Testis (tissue), 5 donors: ENCODE measurements at places on chromosomes 11 and 22. TPM values are rescaled to one million over a fixed set of nuclear protein-coding genes. Genes with fewer than 3 reads are reported as not detected.
A peak's percentile ranks its signal among the peaks of the same experiment; 100 is the strongest.

- H3K27me3 ChIP-seq: no peaks in the 10 kb centered on the region
- no peaks in the 10 kb centered on the region for H3K4me1 ChIP-seq
- no peak overlapping the region for H3K27ac ChIP-seq
- H3K36me3 ChIP-seq: no peaks in the 10 kb centered on the region
- peak overlapping the region; percentile 75 for H3K4me3 ChIP-seq
These were observed 705 bp downstream of the PTPRJ start for GRCh38 chr11:47980907-47981621.

- no peak overlapping the region for H3K27ac ChIP-seq
- H3K36me3 ChIP-seq: no peaks in the 10 kb centered on the region
- H3K27me3 ChIP-seq: no peaks in the 10 kb centered on the region
- DNase-seq: peak; percentile 58
- no peak overlapping the region for H3K4me3 ChIP-seq
These were observed 19.9 kb downstream of the CTNND1 start for GRCh38 chr11:57781529-57781943.

DNA sequence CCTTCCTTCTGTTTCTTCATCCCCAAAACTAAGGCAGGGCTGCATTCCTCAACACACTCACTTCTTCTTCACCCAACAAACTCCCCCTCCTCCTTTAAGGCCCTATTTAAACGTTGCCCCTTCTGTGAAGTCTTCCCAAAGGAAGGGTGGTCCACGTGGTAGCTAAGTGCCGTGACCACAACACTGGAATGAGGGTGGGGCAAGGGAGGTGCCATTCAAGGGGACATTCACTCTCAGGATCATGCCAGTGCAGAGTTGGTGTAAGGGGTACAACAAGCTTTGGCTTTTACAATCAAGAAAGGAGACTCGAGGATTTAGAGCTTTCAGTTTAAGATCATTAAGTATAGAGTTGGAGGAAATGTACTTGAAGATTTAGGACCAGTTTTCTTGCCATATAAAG is 8.0 kb upstream of the MS4A10 start:
- peaks cover 12% of the 10 kb centered on the region for H3K4me1 ChIP-seq
- no peak overlapping the region for H3K4me3 ChIP-seq
- H3K27me3 ChIP-seq: no peaks in the 10 kb centered on the region
- no peak overlapping the region for H3K27ac ChIP-seq
- no peak for DNase-seq
- H3K36me3 ChIP-seq: no peaks in the 10 kb centered on the region

GRCh38 chr11:75350122-75350742 is 1.2 kb downstream of the ARRB1 start:
- peaks cover 38% of the 10 kb centered on the region for H3K4me1 ChIP-seq
- peak overlapping the region; percentile 90 for H3K27ac ChIP-seq
- DNase-seq: no peak
- peak overlapping the region; percentile 72 for H3K4me3 ChIP-seq
- H3K36me3 ChIP-seq: no peaks in the 10 kb centered on the region

- DNase-seq: no peak
- no peak overlapping the region for H3K27ac ChIP-seq
- no peaks in the 10 kb centered on the region for H3K27me3 ChIP-seq
- peaks cover 7% of the 10 kb centered on the region for H3K4me1 ChIP-seq
- H3K36me3 ChIP-seq: no peaks in the 10 kb centered on the region
- H3K4me3 ChIP-seq: no peak overlapping the region
These were observed 54.0 kb downstream of the RTN4R start for GRCh38 chr22:20213833-20214708.

- no peak overlapping the region for H3K4me3 ChIP-seq
- H3K4me1 ChIP-seq: peaks cover 5% of the 10 kb centered on the region
- H3K27me3 ChIP-seq: no peaks in the 10 kb centered on the region
- DNase-seq: no peak
- H3K27ac ChIP-seq: no peak overlapping the region
These were observed 11.2 kb downstream of the TOM1 start for GRCh38 chr22:35310556-35311550.

GRCh38 chr22:24337894-24338645 is 67.4 kb downstream of the SPECC1L start:
- H3K4me3 ChIP-seq: no peak overlapping the region
- H3K36me3 ChIP-seq: no peaks in the 10 kb centered on the region
- H3K27ac ChIP-seq: no peak overlapping the region
- H3K27me3 ChIP-seq: no peaks in the 10 kb centered on the region
- no peaks in the 10 kb centered on the region for H3K4me1 ChIP-seq
- no peak for DNase-seq

GRCh38 chr11:69545976-69546617 is 64.6 kb downstream of the LINC01488 start:
- H3K27me3 ChIP-seq: no peaks in the 10 kb centered on the region
- no peak for DNase-seq
- H3K36me3 ChIP-seq: no peaks in the 10 kb centered on the region
- no peaks in the 10 kb centered on the region for H3K4me1 ChIP-seq
- no peak overlapping the region for H3K27ac ChIP-seq

GRCh38 chr11:93651052-93651451 is 10.4 kb upstream of the CEP295 start:
- DNase-seq: no peak
- H3K27me3 ChIP-seq: no peaks in the 10 kb centered on the region
- no peaks in the 10 kb centered on the region for H3K36me3 ChIP-seq
- H3K4me1 ChIP-seq: no peaks in the 10 kb centered on the region
- no peak overlapping the region for H3K27ac ChIP-seq
- no peak overlapping the region for H3K4me3 ChIP-seq

DNA sequence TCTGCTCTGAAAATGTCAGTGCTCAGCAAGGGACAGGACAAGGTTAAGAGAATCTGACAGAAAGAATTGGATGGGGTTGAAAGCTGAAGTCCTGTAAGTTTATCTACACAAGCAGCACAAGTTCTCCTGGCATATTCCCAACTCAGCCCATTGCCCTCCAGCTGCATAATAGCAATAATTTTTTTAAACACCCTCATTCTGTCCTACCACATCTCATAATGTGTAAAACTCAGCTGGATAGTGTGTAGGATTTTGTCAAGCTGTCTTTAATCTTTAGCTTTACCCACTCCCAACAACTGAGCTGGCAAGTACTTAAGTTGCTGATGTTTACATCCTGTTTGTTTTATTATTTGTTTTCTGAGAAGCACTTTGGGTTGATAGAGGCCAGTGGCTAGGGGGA is 158.9 kb downstream of the CADM1 start:
- no peaks in the 10 kb centered on the region for H3K27me3 ChIP-seq
- no peak overlapping the region for H3K27ac ChIP-seq
- peaks cover 6% of the 10 kb centered on the region for H3K4me1 ChIP-seq
- H3K4me3 ChIP-seq: no peak overlapping the region

DNA sequence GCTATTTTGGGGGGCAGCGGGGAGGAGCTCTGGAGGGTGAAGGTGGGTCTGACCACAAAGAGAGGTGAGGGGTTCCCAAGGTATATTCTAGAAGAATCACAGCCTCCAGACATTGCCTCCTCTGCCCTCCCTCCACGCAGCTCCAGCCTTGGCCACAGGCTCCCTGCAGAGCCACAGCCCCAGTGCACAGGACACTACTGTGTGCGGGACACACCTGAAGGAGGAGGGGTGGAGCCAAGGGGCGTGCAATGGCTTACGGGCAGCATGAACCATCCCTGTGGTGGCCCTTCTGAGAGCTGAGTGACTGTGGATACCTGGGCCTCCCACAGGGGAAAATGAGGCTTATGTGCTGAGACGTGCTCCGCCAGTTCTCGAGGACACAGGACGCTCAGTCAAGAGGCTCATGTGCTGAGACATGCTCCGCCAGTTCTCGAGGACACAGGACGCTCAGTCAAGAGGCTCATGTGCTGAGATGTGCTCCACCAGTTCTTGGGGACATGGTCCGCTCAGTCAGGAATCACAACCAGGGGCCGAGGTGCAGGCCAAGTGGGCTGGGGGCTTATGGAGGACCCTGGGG is 417.3 kb downstream of the SHANK2 start:
- no peak for DNase-seq
- H3K36me3 ChIP-seq: no peaks in the 10 kb centered on the region
- H3K4me1 ChIP-seq: no peaks in the 10 kb centered on the region
- H3K4me3 ChIP-seq: no peak overlapping the region
- H3K27me3 ChIP-seq: no peaks in the 10 kb centered on the region

- no peak for DNase-seq
- H3K4me3 ChIP-seq: no peak overlapping the region
- no peaks in the 10 kb centered on the region for H3K27me3 ChIP-seq
These were observed 32.0 kb downstream of the TMEM123 start for GRCh38 chr11:102420547-102420946.

DNA sequence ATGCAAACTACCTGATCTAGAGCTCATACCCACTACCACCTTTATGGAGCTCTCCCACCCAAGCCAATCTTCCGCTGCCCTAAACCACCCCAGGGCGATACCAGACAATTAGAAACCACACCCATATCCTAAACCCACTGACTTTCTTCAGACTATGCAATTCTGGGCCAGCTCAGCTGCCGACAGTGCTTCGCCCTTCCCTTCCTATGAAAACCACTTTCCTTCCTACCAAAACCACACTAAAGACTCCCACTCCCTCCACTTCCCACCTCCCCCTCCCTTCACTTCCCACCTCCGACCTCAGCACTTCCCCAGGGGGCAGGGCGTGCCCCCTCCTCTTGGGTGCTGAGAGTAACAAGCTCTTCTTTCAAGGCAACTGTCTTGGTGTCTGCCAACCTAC is 25.1 kb downstream of the B3GAT1 start:
- no peak overlapping the region for H3K27ac ChIP-seq
- H3K4me1 ChIP-seq: no peaks in the 10 kb centered on the region
- no peak for DNase-seq
- no peak overlapping the region for H3K4me3 ChIP-seq

GRCh38 chr22:19103880-19104821 is 18.1 kb downstream of the DGCR2 start:
- no peaks in the 10 kb centered on the region for H3K27me3 ChIP-seq
- H3K4me1 ChIP-seq: peaks cover 10% of the 10 kb centered on the region
- H3K4me3 ChIP-seq: no peak overlapping the region
- no peak for DNase-seq

DNA sequence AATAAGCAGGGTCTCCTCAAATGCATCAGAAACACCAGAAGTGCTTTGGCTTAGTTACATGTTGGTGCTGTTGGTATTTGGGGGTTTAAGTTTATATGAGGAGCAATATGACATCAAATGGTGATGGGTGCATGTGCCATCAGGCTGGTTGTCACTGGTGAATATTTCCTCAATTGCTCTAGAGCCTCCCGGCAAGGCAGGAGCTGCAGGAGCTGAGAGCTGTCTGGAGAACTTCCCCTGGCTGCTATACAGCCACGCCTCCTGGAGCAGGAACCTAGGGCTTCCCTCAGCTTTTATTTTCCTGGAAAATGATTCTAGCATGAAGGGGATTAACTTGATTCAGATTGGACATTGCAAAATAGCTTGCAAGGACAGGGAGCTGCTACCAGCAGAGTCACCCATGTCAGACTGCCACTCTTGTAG is 15.8 kb downstream of the IGLL5 start:
- H3K4me1 ChIP-seq: peaks cover 3% of the 10 kb centered on the region
- H3K27ac ChIP-seq: no peak overlapping the region
- no peak overlapping the region for H3K4me3 ChIP-seq
- no peaks in the 10 kb centered on the region for H3K36me3 ChIP-seq
- H3K27me3 ChIP-seq: no peaks in the 10 kb centered on the region
- no peak for DNase-seq

Gene NECTIN1
- total RNA-seq: 5.2 TPM

Gene SPON1
- 6.9 TPM for total RNA-seq

Gene CHCHD10
- total RNA-seq: 24.0 TPM

Gene OR2D2
- 2.8 TPM for total RNA-seq

Gene LINC01488
- not detected for total RNA-seq

Gene HBG1
- not detected for total RNA-seq

Gene MPPED2
- 13.4 TPM for total RNA-seq

Gene P2RY6
- total RNA-seq: 0.25 TPM

Gene BARX2
- 4.3 TPM for total RNA-seq

Gene MIAT
- total RNA-seq: 3.3 TPM

Gene PGA5
- total RNA-seq: 0.43 TPM

Gene WNT11
- total RNA-seq: 4.3 TPM

Gene RAB36
- total RNA-seq: 7.5 TPM
